ENCODE measurements at places on chromosomes 7 and 10. TPM values are rescaled to one million over a fixed set of nuclear protein-coding genes. Genes with fewer than 3 reads are reported as not detected.

- no peak overlapping the region for H3K4me3 ChIP-seq
- H3K36me3 ChIP-seq, result no peaks in the 10 kb centered on the region
- H3K27me3 ChIP-seq, result no peaks in the 10 kb centered on the region
- no peak overlapping the region for H3K27ac ChIP-seq
- no peak for DNase-seq
These were observed 19.9 kb upstream of the SP4 start for GRCh38 chr7:21407796-21408480.

UTF1 gene
- not detected for total RNA-seq

LRRC4 gene
- total RNA-seq, result 12.8 TPM

SYNPO2L gene
- 0.32 TPM for total RNA-seq

GRCh38 chr7:42176724-42177101 is 60.3 kb downstream of the GLI3 start:
- no peak overlapping the region for H3K4me3 ChIP-seq
- no peaks in the 10 kb centered on the region for H3K27me3 ChIP-seq
- H3K36me3 ChIP-seq, result no peaks in the 10 kb centered on the region
- H3K4me1 ChIP-seq, result no peaks in the 10 kb centered on the region

GRCh38 chr7:101165075-101165957 is at the start of gene VGF:
VGF (minus strand) TSS chr7:101165569; CDS start chr7:101164843, 726 bp downstream.
- H3K36me3 ChIP-seq, result peaks cover 5% of the 10 kb centered on the region
- DNase-seq, result peak; percentile 96

FRMPD2 gene
- total RNA-seq, result 5.3 TPM

DNA sequence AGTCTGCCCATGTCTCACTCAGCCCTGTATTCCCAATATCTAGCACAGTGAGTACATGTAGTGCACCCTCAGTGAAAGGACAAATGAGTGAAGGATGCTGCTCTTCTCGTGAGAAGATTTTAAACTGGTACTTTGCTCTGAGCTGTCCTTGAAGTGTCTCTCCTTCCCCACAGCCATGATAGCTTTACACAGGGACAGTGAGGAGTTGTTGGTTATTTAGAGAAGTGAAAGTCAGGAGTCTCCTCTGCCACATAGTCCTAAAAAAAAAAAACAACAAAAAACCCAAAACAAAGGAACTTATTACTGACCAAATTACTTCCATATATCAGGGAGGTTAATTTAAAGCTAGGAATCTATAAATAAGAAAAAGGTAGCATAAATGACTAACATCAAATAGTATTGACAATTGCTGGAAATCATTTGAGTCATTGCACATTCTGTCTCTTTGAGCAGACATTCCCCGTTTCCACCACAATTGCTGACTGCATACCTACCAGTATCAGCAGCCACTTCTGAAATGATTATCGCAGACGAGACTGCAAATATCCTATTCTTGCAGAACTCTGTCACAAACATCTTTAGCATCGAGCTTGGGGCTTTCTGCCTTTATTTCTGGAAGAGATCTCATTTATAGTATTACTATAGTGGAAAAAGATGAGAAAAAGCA is 202.1 kb downstream of the PTEN start:
- no peak overlapping the region for H3K4me3 ChIP-seq
- no peaks in the 10 kb centered on the region for H3K36me3 ChIP-seq
- DNase-seq, result no peak

DNA sequence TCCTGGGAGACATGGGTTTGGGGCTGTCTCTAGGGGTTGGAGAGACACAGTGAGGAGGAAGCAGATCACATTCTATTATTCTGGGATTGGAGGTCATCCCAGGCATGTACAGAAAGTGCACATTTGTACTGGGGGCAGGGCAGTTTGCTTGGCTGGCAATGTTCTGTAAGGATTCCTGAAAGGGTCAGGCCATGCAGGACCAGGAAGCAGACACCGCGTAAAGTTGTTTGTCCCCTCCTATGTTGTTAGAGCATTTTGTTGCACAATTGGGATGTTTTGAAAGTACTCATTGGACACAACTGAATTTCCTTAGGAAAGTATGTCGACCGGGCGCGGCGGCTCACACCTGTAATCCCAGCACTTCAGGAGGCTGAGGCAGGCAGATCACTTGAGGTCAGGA is 12.5 kb downstream of the LYZL2 start:
- H3K36me3 ChIP-seq, result no peaks in the 10 kb centered on the region
- H3K4me3 ChIP-seq, result no peak overlapping the region
- DNase-seq, result no peak

SLC29A4 gene
- total RNA-seq, result 2.7 TPM

DNA sequence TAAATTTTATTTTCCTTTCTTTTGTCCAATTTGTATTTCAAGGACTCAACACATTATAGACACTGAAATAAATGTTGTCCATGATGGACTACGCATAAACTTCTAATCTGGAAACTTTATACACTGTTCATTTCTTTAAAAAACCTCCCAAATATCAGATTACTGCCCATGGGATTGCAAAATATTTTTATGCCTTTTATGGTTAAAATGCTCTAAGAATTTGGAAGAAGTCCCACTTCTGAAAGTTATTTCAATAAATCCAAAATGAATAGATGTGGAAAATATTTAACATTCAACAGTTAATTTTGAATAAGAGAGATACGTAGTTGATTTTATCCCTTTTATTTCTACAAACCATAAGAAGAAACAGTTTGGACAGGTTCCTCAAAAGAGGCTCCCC is 46.1 kb downstream of the CABCOCO1 start:
- no peaks in the 10 kb centered on the region for H3K4me1 ChIP-seq
- no peaks in the 10 kb centered on the region for H3K36me3 ChIP-seq
- H3K27ac ChIP-seq, result no peak overlapping the region
- no peak for DNase-seq
- H3K27me3 ChIP-seq, result no peaks in the 10 kb centered on the region

- H3K36me3 ChIP-seq, result no peaks in the 10 kb centered on the region
- no peak overlapping the region for H3K27ac ChIP-seq
- no peaks in the 10 kb centered on the region for H3K4me1 ChIP-seq
- no peak overlapping the region for H3K4me3 ChIP-seq
These were observed 38.3 kb downstream of the TOMM7 start for GRCh38 chr7:22784346-22784745.

MYL10 gene
- total RNA-seq, result not detected

GRCh38 chr10:129774082-129774735 is 189.9 kb downstream of the EBF3 start:
- H3K36me3 ChIP-seq, result peaks cover 4% of the 10 kb centered on the region
- H3K27ac ChIP-seq, result no peak overlapping the region
- no peak overlapping the region for H3K4me3 ChIP-seq
- no peaks in the 10 kb centered on the region for H3K4me1 ChIP-seq
- DNase-seq, result peak; percentile 31
- no peaks in the 10 kb centered on the region for H3K27me3 ChIP-seq

- H3K27me3 ChIP-seq, result no peaks in the 10 kb centered on the region
- no peaks in the 10 kb centered on the region for H3K36me3 ChIP-seq
- H3K4me1 ChIP-seq, result peaks cover 15% of the 10 kb centered on the region
These were observed 27.8 kb upstream of the CDHR3 start for GRCh38 chr7:105935250-105935649.
